Activated CD4-positive, CD25-positive, alpha-beta regulatory T cell treated with anti-CD3 and anti-CD28 coated beads, Interleukin-2, amount 50 U/mL, for 24 hours (primary cell): ENCODE measurements at places on chromosomes 1 and 21.

DNA sequence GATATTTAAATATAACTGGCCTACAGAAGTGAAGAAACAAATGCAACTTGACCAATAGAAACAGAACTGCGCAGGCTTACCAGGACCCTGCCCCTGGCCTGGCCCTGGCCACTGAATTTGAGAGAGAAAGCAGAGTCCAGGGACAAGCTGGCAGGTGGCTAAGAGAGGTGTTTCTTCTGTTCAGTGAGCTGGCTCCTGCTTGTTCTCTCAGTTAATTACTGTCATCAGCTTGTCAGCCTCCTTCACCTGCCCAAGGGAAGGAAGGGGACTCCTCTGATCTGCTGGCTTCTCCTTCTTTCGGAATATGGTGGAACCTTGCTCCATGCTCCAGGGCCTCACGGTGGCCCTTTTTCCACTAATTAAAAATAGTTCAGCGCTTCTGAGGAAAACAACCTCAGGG lies 388.4 kb downstream of the DISC1 start:
- ATAC-seq: no peak

DNA sequence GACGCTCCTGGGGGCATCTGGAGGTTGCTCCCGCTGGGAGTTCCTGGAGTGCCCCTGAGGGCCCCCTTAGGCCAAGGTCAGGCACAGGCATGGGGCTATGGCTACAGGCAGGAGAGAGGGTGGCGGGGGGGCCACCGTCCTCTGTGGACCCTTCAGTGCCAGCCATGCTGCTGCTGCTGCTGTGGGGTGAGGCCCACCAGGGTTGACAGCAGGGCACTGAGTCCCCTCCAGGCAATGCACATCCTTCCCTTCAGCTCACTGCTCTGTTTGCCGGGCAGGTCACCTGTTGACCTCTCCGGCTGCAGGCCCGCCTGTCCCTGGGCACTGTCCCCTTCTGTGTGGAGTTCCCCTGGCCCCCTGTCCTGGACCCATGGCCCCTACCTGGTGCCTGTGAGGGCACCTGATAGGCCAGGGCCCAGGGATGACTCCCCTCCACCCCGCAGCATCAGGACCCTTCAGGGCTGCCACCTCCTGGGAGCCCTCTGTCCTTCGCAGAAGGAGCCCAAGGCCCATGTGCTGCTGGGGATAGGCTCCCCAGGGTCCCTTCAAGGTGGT lies 34.1 kb upstream of the ADARB1 start:
- ATAC-seq: no peak

DNA sequence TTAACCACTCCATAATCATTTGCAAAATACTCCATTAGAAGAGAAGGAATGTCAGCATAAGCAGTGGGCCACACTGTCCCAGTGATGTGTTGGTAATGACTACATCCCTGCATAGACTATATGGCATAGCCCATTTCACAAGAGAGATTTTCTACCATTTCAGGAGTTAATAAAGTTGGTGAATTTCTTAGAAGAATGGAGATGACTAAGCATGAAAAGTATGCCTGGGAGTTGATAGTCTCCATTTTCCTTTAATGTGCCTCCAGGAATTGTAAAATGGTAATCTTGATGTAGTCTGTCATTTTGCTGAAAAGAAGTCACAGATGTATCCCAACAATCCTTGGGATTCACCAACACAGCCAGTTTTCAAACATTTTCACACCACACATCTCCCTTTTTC lies 608.8 kb upstream of the CHRM3 start:
- ATAC-seq: no peak

- ATAC-seq: no peak
These were observed 121.1 kb upstream of the DEPDC1 start for GRCh38 chr1:68617942-68618341.

- ATAC-seq: peak; percentile 21
These were observed 28.2 kb upstream of the FCRL4 start for GRCh38 chr1:157626099-157626498.

GRCh38 chr1:166819974-166820373 lies 19.3 kb upstream of the POGK start:
- ATAC-seq: no peak

- no peak for ATAC-seq
These were observed 3.6 kb upstream of the SCAF4 start for GRCh38 chr21:31735511-31735992.

- no peak for ATAC-seq
These were observed 40.3 kb upstream of the LRRC8B start for GRCh38 chr1:89484092-89485038.

DNA sequence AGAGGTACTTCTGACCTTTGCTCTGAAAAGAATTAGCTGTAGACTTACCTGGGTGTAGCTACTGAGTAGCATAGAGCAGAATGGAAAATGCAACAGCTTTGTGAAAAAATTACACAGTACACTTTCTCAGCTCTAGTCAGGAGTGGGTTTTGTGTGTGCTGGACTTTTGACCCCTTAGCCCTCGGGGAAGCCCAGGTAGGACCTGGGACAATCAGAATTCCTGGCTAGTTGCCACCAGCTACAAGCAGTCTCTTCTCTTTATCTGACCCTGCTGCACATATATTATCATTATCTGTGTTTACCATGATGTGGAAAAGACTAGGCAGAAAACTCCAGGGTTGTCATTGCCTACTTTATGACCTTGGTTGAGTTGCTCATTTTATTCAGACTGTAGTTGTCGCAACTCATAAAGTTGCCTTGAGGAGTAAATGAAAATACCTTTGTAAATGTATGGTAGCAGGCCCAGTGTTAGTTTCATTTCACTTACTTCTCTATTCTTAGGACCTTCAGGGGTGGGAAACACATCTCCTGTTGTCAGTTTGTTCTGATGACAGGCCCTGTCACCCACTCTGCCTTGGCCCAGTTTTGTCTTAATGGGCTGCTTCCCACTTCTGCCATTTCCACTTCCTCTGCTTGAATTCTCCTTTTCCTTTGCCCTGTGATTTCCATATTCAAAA lies 5.4 kb downstream of the NEK7 start:
- no peak for ATAC-seq

GRCh38 chr1:206590025-206590758 lies 22.1 kb downstream of the EIF2D start:
- ATAC-seq: peak; percentile 96

DNA sequence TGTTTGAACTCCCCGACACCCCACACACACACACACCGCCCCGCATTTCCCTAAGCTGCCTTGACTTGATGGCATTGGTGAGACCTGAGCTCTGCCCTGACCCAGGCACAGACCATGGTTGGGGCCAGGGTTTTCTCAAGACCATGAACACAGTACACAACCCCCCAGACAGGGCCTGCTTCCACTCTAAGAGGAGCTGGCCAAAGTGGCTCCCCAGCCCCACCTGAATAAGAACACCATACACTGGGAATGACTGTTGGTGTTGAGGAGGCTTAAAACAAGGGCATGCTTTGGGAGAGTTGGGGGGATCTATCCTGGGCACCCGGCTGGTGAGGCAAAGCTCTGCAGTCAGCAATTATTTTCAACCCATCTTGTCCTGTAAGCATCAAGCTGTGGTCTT lies 77.6 kb upstream of the SYT6 start:
- no peak for ATAC-seq

DNA sequence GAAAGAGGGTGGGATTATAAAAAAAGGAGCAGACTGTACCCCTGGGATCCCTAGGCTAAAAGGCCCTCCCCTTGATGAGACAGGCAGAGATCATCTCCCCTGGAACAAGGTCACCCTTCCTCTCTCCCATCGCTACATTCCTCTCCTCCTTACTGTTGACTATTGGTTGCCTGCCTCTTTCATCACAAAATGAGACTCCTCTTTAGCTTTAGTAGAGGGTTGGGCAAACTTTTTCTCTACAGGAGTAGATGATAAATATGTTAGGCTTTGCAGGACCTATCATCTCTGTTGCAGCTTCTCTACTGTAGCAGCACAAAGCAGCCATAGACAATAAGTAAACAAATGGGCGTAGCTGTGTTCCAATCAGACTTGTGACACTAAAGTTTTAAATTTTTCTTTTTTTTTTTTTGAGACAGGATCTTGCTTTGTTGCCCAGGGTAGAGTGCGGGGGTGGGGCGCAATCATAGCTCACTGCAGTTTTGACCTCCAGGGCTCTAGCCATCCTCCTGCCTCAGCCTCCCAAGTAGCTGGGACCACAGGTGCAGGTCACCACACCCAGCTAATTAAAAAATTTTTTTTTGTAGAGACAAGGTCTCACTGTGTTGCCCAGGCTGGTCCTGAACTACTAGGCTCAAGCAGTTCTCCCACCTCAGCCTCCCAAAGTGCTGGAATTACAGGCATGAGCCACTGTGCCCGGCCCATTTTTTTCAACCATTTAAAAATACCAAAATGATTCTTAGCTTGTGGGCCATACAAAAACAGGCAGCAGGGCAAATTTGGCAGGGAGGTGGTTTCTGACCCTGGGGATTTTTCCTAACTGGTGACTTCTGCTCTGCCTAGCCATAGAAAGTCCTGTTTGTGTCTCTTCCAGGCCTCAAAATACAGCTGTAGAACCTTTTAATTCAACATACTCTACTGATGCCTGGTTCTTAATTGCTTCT lies 15.1 kb downstream of the MCL1 start:
- no peak for ATAC-seq
